Activated CD4-positive, alpha-beta T cell treated with anti-CD3 and anti-CD28 coated beads, Interleukin-2, amount 10 ng/mL, durations not matched to agents 7 days and 5 days (primary cell): ENCODE measurements at places on chromosomes 7 and 10.

DNA sequence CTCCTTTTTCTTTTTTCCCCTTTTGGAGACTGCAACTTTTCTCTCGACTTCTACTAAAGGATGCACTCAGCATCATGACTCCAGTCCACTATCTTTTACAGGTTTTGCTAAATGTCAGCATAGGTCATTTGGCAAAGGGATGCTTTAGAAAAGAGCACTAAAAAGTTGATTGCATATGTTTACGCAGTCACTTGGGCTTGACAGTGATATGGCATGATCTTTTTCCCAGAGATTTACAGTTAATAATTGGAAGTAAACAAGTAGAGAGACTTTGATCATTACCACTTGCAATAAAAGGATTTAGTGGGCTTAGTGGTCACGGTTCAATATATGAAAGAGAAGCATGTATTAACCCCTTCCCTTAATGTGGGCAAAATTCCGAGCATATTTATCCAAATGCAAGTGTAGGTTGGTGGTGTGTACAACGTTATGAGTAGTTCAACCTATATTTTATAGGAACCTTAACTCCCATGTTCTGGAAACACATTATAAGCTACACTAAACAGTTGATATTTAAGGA lies 1.8 kb downstream of the BMI1 start:
- no peak for DNase-seq
- H3K27me3 ChIP-seq: peaks cover 41% of the 10 kb centered on the region
- H3K4me1 ChIP-seq: peaks cover 61% of the 10 kb centered on the region
- H3K27ac ChIP-seq: peak overlapping the region; percentile 89
- peaks cover 30% of the 10 kb centered on the region for H3K36me3 ChIP-seq

DNA sequence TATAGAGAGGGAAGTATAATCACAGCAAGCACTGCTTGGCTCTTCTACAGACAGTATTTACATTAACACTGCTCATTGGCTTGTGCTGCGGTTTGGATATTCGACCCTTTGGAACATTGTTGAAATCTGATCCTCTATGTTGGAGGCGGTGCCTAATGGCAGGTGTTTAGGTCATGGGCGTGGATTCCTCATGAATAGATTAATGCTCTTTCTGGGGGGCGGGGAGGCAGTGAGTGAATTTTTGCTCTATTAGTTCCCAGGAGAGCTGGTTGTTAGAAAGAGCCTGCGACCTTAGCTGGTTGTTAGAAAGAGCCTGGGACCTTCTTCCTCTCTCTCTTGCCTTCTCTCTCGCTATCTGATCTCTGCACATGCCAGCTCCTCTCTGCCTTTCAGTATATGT lies 77.3 kb upstream of the SVIL start:
- H3K27ac ChIP-seq: no peak overlapping the region
- no peak overlapping the region for H3K4me3 ChIP-seq
- no peaks in the 10 kb centered on the region for H3K27me3 ChIP-seq
- H3K36me3 ChIP-seq: peaks cover 20% of the 10 kb centered on the region
- peaks cover 8% of the 10 kb centered on the region for H3K4me1 ChIP-seq

DNA sequence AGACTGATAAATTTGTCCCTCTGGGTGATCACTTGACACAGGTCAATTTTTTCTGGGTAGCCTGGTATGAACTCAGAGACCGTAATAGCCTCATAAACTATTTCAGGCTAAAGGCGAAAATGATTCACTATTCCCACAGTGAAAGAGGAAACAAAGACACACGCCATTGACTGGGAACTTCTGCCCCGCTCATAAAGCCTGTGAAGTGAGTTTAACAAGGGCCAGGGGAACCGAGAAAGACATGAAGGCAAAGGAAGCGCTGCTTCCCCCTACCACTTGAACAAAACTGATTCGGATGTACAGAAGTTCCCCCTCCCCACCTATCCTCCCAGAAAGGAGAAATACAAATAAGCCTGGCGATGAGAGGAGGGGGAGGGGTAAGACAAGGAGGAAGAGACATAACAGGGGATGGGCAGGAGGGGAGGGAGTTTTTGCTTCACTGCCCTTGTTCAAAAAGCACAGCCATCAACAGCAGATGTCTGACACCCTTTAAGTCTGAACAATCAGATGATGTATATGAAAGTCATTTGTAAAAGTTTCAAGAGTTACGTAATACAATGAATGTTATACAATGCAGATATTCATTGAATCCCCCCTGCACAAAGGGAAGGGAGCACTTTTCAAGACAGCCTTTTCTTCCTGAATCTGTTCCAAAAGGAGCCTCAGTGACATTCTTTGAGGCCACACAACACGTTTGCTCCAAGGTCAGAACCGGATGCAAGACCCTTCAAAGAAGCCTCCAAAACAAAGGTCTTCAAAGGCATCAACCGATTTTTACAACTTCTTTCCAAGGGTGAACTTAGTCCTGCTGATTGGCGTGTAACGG lies 734 bp downstream of the ABCB4 start:
- DNase-seq: no peak
- H3K36me3 ChIP-seq: no peaks in the 10 kb centered on the region
- peaks cover 48% of the 10 kb centered on the region for H3K27me3 ChIP-seq
- peaks cover 11% of the 10 kb centered on the region for H3K4me1 ChIP-seq

GRCh38 chr10:118635674-118636402 lies 40.4 kb upstream of the PRLHR start:
- no peaks in the 10 kb centered on the region for H3K36me3 ChIP-seq
- no peaks in the 10 kb centered on the region for H3K27me3 ChIP-seq
- no peak overlapping the region for H3K4me3 ChIP-seq

- H3K4me1 ChIP-seq: peaks cover 10% of the 10 kb centered on the region
- no peak overlapping the region for H3K27ac ChIP-seq
- H3K27me3 ChIP-seq: no peaks in the 10 kb centered on the region
- DNase-seq: no peak
- no peaks in the 10 kb centered on the region for H3K36me3 ChIP-seq
- no peak overlapping the region for H3K4me3 ChIP-seq
These were observed 104.2 kb downstream of the PRTFDC1 start for GRCh38 chr10:24848195-24848594.

GRCh38 chr7:74218343-74218698 lies 8.5 kb downstream of the LAT2 start:
- no peak overlapping the region for H3K4me3 ChIP-seq
- H3K4me1 ChIP-seq: peaks cover 27% of the 10 kb centered on the region
- H3K36me3 ChIP-seq: peaks cover 5% of the 10 kb centered on the region
- no peaks in the 10 kb centered on the region for H3K27me3 ChIP-seq
- peak overlapping the region; percentile 82 for H3K27ac ChIP-seq
- no peak for DNase-seq

- peaks cover 57% of the 10 kb centered on the region for H3K4me1 ChIP-seq
- peaks cover 68% of the 10 kb centered on the region for H3K36me3 ChIP-seq
- H3K27ac ChIP-seq: no peak overlapping the region
- no peaks in the 10 kb centered on the region for H3K27me3 ChIP-seq
These were observed 40.5 kb upstream of the IL15RA start for GRCh38 chr10:6017781-6018354.

DNA sequence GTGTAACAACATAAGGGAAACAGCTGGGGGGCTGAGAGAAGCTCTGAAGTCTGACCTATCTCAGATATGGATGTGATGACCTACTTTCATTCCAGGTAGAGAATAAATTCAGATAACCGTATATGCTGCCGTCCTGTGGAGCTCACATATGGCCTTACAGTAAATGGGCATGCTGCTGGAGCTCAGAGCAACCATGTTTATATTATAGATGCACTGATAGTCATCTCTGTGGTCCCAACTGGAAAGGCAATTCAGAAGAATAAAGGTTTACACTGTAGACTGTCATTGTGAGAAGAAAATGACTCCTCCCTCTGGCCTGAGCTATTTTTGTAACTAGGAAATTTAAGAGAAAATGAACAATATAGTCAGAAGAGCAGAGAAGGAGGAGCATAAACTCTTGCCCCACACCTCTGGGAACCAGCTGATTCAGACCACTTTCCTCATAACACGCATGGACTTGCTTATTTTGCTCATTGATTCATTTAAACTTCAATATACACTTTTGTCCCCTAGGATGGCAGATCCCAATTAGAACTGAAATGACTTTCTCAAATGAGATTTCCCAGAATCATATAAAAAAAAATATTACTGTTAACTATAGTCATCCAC lies 69.9 kb upstream of the NXPH1 start:
- no peak overlapping the region for H3K4me3 ChIP-seq
- no peaks in the 10 kb centered on the region for H3K4me1 ChIP-seq
- peaks cover 20% of the 10 kb centered on the region for H3K27me3 ChIP-seq
- no peak for DNase-seq
- no peak overlapping the region for H3K27ac ChIP-seq

GRCh38 chr7:124597509-124597908 lies 168.1 kb downstream of the GPR37 start:
- no peak overlapping the region for H3K4me3 ChIP-seq
- no peak for DNase-seq
- H3K27me3 ChIP-seq: no peaks in the 10 kb centered on the region
- no peak overlapping the region for H3K27ac ChIP-seq
- no peaks in the 10 kb centered on the region for H3K36me3 ChIP-seq
- no peaks in the 10 kb centered on the region for H3K4me1 ChIP-seq

DNA sequence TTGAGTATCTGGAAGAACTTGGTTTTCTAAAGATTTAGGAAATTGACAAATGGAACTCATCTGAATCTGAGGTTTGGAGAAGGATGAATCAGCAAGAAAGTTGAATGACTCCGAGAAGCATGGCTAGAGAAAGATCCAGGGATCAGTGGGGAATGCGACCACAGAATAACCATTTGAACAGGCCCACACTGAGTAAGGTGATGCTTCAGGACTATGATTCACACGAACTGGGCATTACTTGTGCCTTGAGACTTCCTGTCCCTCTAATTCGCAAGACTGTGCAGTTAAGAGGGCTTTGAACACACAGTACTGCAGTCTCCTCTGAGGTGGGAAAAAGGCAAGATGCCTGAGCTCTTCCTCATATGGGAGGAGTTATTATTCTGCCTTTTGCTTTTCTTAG lies 395.5 kb upstream of the POM121L12 start:
- H3K4me1 ChIP-seq: no peaks in the 10 kb centered on the region
- no peaks in the 10 kb centered on the region for H3K27me3 ChIP-seq
- no peak overlapping the region for H3K4me3 ChIP-seq
- no peak overlapping the region for H3K27ac ChIP-seq
- H3K36me3 ChIP-seq: no peaks in the 10 kb centered on the region

DNA sequence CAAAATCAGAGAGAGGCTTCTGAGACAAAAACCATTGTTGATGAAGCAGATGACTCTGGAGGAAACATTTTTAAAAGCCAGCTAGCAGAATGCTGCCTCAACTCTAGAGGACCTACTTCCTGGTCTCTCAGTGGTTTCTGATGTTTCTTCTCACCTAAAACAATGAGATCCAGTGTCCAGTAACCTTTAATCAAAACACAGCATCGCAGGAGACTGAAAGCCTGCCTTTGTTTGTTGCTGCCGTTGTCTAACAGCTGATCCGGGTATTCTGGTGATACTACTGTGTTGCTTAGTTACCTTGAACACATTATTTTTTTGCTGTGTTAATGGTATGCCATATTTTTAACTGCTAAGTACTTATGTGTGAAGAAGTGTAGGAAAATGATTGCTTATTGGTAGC lies 70.9 kb downstream of the WIPF3 start:
- H3K36me3 ChIP-seq: no peaks in the 10 kb centered on the region
- no peaks in the 10 kb centered on the region for H3K4me1 ChIP-seq
- H3K27me3 ChIP-seq: peaks cover 10% of the 10 kb centered on the region
- DNase-seq: no peak
- no peak overlapping the region for H3K4me3 ChIP-seq

GRCh38 chr7:135200821-135201331 lies 10.4 kb downstream of the WDR91 start:
- H3K27me3 ChIP-seq: no peaks in the 10 kb centered on the region
- H3K27ac ChIP-seq: no peak overlapping the region
- no peak for DNase-seq
- H3K36me3 ChIP-seq: peaks cover 30% of the 10 kb centered on the region
- H3K4me3 ChIP-seq: no peak overlapping the region
- peaks cover 6% of the 10 kb centered on the region for H3K4me1 ChIP-seq

- no peak for DNase-seq
- H3K4me3 ChIP-seq: no peak overlapping the region
- H3K4me1 ChIP-seq: no peaks in the 10 kb centered on the region
- no peak overlapping the region for H3K27ac ChIP-seq
- H3K36me3 ChIP-seq: no peaks in the 10 kb centered on the region
These were observed 311.1 kb downstream of the HPSE2 start for GRCh38 chr10:98924526-98924925.

DNA sequence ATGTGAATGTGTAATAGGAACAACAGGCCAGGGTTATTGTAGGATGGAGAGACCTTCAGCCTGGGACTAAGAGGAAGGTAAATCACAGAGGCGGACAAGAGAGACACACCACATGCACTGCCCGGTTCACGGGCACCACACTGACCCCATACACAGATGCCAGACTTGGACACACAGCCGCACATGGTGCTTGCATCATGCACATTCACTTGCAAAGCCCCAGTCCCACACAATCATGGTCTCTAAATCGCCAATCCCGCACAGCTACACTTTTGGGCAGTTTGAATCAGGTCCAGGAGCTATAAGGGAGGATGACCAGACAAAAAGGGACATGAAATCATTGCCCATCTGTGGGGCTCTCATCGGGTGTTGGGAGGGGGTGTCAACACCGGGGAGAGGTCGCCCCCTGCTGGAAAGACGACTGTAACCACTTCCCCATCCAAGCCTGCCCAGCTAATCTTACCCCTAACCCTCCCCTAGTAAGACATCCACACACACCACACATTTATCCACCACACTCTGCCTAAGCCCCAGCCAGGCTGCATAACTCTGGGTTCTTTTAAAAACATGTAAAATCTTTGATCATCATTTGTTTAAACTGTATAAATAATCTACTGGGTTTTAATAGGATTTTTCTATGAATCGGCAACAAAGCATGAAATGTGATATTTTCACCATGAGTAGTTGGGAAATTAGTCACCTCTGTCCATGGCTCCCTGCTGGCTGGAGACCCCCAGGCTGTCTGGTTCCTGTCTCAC lies 40.5 kb upstream of the SLF2 start:
- H3K27me3 ChIP-seq: peaks cover 2% of the 10 kb centered on the region
- H3K27ac ChIP-seq: no peak overlapping the region
- no peaks in the 10 kb centered on the region for H3K36me3 ChIP-seq
- DNase-seq: peak; percentile 64
- no peak overlapping the region for H3K4me3 ChIP-seq

GRCh38 chr7:25351761-25352160 lies 123.5 kb upstream of the NPVF start:
- H3K27ac ChIP-seq: no peak overlapping the region
- peaks cover 9% of the 10 kb centered on the region for H3K27me3 ChIP-seq
- H3K4me3 ChIP-seq: no peak overlapping the region
- no peak for DNase-seq

DNA sequence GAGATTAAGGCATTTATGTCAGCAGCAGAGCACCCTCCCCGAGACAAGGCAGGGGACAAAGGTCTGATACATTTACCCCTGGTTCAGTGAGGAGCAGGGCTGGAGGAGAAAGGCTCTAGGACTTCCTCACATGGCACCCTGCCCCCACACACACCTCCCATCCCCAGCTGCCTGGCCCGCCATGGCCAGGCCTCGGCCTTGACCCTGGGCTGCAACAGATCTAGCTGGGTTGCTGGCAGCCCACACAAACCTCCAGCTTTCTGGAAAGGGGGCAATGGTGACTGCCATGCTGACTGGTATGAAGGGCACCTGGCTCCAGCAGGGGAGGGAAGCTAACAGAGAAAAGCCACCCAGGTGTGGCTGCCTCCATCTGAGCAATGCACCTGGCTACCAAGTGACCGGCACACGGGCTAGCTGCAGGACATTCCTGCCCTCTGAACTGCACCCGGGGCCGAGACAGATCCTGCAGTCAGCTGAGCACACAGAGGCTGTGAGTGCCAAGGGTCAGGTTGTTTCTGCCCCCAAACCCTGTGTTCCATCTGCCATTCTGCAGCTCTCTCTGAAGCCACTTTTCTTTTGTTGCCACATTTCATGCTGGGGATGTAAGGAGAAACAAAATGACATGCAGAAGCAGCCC lies 85.8 kb upstream of the LRRC18 start:
- H3K36me3 ChIP-seq: no peaks in the 10 kb centered on the region
- H3K4me1 ChIP-seq: no peaks in the 10 kb centered on the region
- no peak for DNase-seq
- no peak overlapping the region for H3K4me3 ChIP-seq
- H3K27ac ChIP-seq: no peak overlapping the region
